ENCODE measurements at places on chromosomes 3 and 15.

DNA sequence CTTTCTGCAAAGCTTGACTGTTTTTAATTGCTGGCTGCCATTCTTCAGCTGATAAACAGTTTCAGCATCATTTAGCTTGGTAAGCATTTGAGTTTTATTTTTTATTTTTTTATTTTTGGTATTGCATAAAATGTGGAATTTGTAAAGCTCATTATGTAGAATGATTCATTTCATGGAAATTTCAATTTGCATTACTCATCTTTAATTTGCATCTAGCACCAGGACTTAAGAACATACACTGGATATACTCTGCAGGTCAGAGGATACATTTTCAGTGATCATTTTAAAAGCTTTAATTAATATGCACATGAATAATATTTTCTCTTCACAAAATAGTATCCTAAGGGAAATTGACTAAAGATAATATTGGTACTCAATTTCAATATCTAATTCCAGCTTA is 732.4 kb upstream of the BCHE start:
- no peak for DNase-seq
- H3K36me3 ChIP-seq: no peaks in the 10 kb centered on the region
- no peaks in the 10 kb centered on the region for H3K4me1 ChIP-seq
- H3K27me3 ChIP-seq: no peaks in the 10 kb centered on the region
- no peak overlapping the region for H3K27ac ChIP-seq

- H3K4me3 ChIP-seq: peak overlapping the region; percentile 60
- no peaks in the 10 kb centered on the region for H3K27me3 ChIP-seq
- peaks cover 14% of the 10 kb centered on the region for H3K4me1 ChIP-seq
- no peaks in the 10 kb centered on the region for H3K36me3 ChIP-seq
These were observed 837 bp downstream of the CACNA2D3 start for GRCh38 chr3:54123003-54123775.

GRCh38 chr3:32531010-32531647 is 28.5 kb upstream of the CMTM6 start:
- DNase-seq: no peak
- H3K27me3 ChIP-seq: no peaks in the 10 kb centered on the region
- H3K4me1 ChIP-seq: no peaks in the 10 kb centered on the region
- no peaks in the 10 kb centered on the region for H3K36me3 ChIP-seq
- no peak overlapping the region for H3K4me3 ChIP-seq
- H3K27ac ChIP-seq: no peak overlapping the region

DNA sequence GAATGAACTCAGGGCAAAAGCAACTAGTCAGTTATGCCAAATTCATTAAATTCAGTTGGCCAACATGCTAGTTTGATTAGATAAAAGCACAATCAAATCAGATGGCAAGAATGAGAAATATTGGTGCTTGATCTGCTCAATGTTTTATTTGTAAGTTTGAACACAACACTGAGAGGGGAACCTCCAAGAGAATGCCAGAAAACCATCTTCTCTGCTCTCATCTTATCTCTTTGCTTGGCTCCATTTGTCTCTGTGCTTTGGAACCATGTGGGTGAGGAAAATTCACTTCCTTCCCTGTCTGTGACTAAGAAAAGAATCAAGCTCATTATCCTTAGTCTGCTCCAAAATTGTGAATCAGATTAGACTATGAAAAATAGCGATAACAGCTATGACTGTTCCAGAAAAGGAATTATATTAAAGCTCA is 43.6 kb upstream of the DCBLD2 start:
- H3K27me3 ChIP-seq: no peaks in the 10 kb centered on the region
- H3K4me3 ChIP-seq: no peak overlapping the region
- no peak for DNase-seq
- no peak overlapping the region for H3K27ac ChIP-seq

- no peak overlapping the region for H3K4me3 ChIP-seq
- H3K27me3 ChIP-seq: no peaks in the 10 kb centered on the region
- DNase-seq: no peak
- no peaks in the 10 kb centered on the region for H3K36me3 ChIP-seq
- H3K4me1 ChIP-seq: peaks cover 65% of the 10 kb centered on the region
- peak overlapping the region; percentile 75 for H3K27ac ChIP-seq
These were observed 13.7 kb upstream of the SEMA3B start for GRCh38 chr3:50255251-50255615.

- H3K27me3 ChIP-seq: no peaks in the 10 kb centered on the region
- DNase-seq: peak; percentile 58
- H3K36me3 ChIP-seq: no peaks in the 10 kb centered on the region
- H3K4me3 ChIP-seq: no peak overlapping the region
- no peak overlapping the region for H3K27ac ChIP-seq
These were observed 111.0 kb downstream of the LRRK1 start for GRCh38 chr15:101029971-101030661.

GRCh38 chr3:33165372-33165771 is 51.6 kb downstream of the CRTAP start:
- H3K27ac ChIP-seq: no peak overlapping the region
- DNase-seq: no peak
- H3K4me1 ChIP-seq: no peaks in the 10 kb centered on the region
- H3K27me3 ChIP-seq: no peaks in the 10 kb centered on the region
- no peak overlapping the region for H3K4me3 ChIP-seq

GRCh38 chr15:99507504-99508310 is 58.1 kb upstream of the MEF2A start:
- DNase-seq: no peak
- H3K4me1 ChIP-seq: peaks cover 19% of the 10 kb centered on the region
- H3K36me3 ChIP-seq: no peaks in the 10 kb centered on the region

- no peaks in the 10 kb centered on the region for H3K4me1 ChIP-seq
- DNase-seq: no peak
- no peaks in the 10 kb centered on the region for H3K27me3 ChIP-seq
- H3K4me3 ChIP-seq: no peak overlapping the region
- no peaks in the 10 kb centered on the region for H3K36me3 ChIP-seq
- H3K27ac ChIP-seq: peak overlapping the region; percentile 36
These were observed 154.1 kb upstream of the LPP start for GRCh38 chr3:187999821-188000220.

GRCh38 chr3:94647131-94647530 is 584.3 kb downstream of the NSUN3 start:
- no peaks in the 10 kb centered on the region for H3K27me3 ChIP-seq
- no peaks in the 10 kb centered on the region for H3K4me1 ChIP-seq
- H3K4me3 ChIP-seq: no peak overlapping the region
- no peaks in the 10 kb centered on the region for H3K36me3 ChIP-seq
- H3K27ac ChIP-seq: no peak overlapping the region
- DNase-seq: no peak

GRCh38 chr3:136671921-136672320 is 80.3 kb downstream of the STAG1 start:
- no peak for DNase-seq
- H3K36me3 ChIP-seq: no peaks in the 10 kb centered on the region
- no peak overlapping the region for H3K27ac ChIP-seq
- peaks cover 23% of the 10 kb centered on the region for H3K4me1 ChIP-seq

DNA sequence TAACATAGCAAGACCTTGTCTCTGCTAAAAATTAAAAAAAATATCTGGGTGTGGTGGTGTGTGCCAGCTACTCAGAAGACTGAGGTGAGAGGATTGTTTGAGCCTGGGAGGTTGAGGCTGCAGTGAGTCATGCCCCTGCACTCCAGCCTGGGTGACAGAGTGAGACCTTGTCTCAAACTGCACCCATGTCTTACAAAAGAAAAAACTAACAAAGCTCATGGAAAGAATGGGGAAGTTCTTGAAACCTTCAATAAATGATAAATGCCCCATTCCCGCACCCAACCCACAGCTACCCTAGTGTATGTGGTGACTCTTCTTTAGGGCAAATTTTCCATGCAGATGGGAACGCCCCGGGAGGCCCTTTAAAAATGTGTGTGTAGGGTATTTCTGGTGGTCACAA is 28.3 kb downstream of the RPLP1 start:
- no peaks in the 10 kb centered on the region for H3K27me3 ChIP-seq
- H3K27ac ChIP-seq: no peak overlapping the region
- no peak for DNase-seq
- H3K4me1 ChIP-seq: peaks cover 6% of the 10 kb centered on the region

DNA sequence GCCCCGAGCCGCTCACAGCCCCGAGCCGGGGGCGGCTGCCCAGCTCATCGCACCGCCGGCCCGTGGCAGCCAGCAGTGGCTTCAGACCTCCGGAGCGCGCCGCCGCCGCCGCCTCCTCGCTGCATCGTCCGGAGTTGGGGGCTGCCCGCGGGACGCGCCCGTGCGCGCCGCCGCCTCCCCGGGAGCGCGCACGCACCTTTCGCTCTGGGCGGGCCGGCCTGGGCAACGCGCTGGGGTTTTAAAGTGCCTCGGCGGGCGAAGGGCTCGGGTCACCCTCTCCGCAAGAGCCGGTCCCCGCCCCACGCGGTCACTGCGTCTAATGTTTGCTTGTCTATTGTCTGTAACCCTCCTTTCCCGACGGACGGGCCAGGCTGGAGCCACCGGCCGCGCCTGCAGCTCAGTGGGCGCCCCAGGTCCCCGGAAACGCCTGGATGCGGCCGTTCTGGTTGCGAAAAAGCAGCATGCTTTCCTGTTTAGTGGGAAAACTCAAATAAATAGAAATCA is at the start of gene RYK:
RYK (minus strand) TSS at position 143 of the 504 bp plus-strand sequence. CDS start 205 bp downstream, outside the sequence.
- H3K27me3 ChIP-seq: no peaks in the 10 kb centered on the region
- H3K27ac ChIP-seq: peak within 1 kb of the TSS; percentile 98
- H3K4me3 ChIP-seq: peak within 1 kb of the TSS; percentile 83
- peaks cover 50% of the 10 kb centered on the region for H3K4me1 ChIP-seq

GRCh38 chr3:70737666-70738290 is 425.3 kb upstream of the MDFIC2 start:
- no peaks in the 10 kb centered on the region for H3K36me3 ChIP-seq
- H3K27ac ChIP-seq: no peak overlapping the region
- H3K27me3 ChIP-seq: no peaks in the 10 kb centered on the region
- H3K4me1 ChIP-seq: no peaks in the 10 kb centered on the region

GRCh38 chr15:100334015-100334414 is 7.8 kb downstream of the ADAMTS17 start:
- peaks cover 12% of the 10 kb centered on the region for H3K4me1 ChIP-seq
- peak; percentile 25 for DNase-seq
- H3K27ac ChIP-seq: no peak overlapping the region
- no peaks in the 10 kb centered on the region for H3K27me3 ChIP-seq

- H3K36me3 ChIP-seq: no peaks in the 10 kb centered on the region
- H3K4me1 ChIP-seq: peaks cover 29% of the 10 kb centered on the region
- no peak overlapping the region for H3K27ac ChIP-seq
- no peak overlapping the region for H3K4me3 ChIP-seq
- H3K27me3 ChIP-seq: no peaks in the 10 kb centered on the region
- DNase-seq: no peak
These were observed 53.4 kb downstream of the LARS2 start for GRCh38 chr3:45441584-45442310.

DNA sequence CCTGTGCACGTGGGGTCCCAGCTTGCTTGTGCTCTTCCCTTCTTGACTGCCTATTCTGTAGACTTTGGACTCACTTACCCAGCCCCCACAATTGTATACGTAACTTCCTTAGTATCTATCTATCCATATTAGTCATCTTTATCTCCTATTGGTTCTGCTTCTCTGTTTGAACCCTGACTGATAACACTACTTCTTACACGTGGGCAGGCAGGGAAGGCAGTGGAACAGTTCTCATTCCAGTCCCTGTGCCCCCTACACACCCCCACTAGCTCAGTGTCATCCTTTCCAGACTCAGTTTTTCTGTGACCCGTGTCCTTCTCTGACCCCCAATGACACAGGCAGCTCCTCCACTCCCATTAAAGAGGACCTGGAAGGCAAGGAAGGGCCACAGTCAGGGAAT is 74.2 kb upstream of the FBN1 start:
- no peaks in the 10 kb centered on the region for H3K36me3 ChIP-seq
- no peak overlapping the region for H3K27ac ChIP-seq
- H3K27me3 ChIP-seq: no peaks in the 10 kb centered on the region
- no peaks in the 10 kb centered on the region for H3K4me1 ChIP-seq
- no peak overlapping the region for H3K4me3 ChIP-seq

GRCh38 chr3:134543113-134543512 is 57.3 kb downstream of the CEP63 start:
- H3K27ac ChIP-seq: no peak overlapping the region
- no peak overlapping the region for H3K4me3 ChIP-seq
- no peaks in the 10 kb centered on the region for H3K27me3 ChIP-seq
- DNase-seq: no peak
- no peaks in the 10 kb centered on the region for H3K4me1 ChIP-seq

DNA sequence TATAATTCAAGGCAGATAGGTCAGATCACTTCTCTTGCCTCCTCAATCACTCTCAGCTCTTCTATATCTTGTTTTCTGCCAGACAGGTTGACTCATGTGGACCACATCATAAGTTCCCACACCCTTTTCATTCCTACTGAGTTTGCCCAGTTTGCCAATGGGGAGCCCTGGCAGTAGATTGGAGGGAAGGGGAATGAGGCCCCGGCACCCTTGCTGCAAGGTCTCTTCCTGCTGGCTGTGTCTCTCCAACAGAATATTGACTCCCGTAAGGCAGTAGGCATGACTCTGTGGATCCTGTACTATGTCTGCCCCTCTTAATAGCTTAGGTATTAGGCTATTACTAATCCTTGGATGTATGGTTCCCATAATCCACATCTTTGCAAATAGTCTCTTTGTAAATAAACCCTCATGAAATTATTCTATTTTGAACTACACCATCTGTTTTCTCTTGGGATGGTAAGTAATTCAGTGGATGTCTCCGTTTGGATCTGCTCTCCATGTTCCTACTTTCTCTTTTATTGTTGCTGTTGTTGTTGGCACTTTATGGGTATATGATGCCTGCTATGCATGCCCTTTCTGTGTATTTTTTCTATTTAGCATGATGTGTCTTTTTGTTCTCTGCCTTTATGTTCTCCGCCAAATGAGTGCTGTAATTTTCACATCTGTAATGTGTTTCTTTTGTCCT is 65.5 kb upstream of the DCBLD2 start:
- H3K4me3 ChIP-seq: no peak overlapping the region
- no peaks in the 10 kb centered on the region for H3K27me3 ChIP-seq

GRCh38 chr3:150469031-150469930 is 61.2 kb downstream of the TSC22D2 start:
- no peaks in the 10 kb centered on the region for H3K36me3 ChIP-seq
- peaks cover 6% of the 10 kb centered on the region for H3K4me1 ChIP-seq

DNA sequence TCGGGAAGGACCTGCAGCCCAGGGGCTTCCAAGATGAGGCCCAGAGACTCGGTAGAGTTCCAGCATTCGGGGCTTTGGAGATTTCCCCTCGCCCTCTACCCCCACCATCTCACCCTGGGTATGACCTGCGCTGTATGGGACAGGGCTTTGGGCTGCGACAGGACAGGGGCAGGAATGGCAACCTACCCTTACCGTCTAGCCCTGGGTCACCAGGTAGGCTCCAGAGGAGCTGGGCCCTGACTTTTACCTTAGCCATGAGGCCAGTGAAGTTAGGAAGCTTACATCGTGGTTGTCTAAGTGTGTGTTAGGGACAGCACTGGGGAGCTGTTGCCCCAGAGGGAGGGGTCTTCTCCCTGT is 683 bp downstream of the PPM1M start:
- H3K27ac ChIP-seq: peak overlapping the region; percentile 91
- DNase-seq: no peak
- H3K4me1 ChIP-seq: peaks cover 30% of the 10 kb centered on the region
- H3K36me3 ChIP-seq: peaks cover 12% of the 10 kb centered on the region

GRCh38 chr3:131009698-131010097 is 16.9 kb downstream of the ASTE1 start:
- no peak overlapping the region for H3K27ac ChIP-seq
- peaks cover 35% of the 10 kb centered on the region for H3K36me3 ChIP-seq
- no peak for DNase-seq
- H3K4me1 ChIP-seq: no peaks in the 10 kb centered on the region
- H3K4me3 ChIP-seq: no peak overlapping the region
- no peaks in the 10 kb centered on the region for H3K27me3 ChIP-seq

- peak; percentile 28 for DNase-seq
- no peaks in the 10 kb centered on the region for H3K36me3 ChIP-seq
- H3K4me1 ChIP-seq: no peaks in the 10 kb centered on the region
- H3K27ac ChIP-seq: no peak overlapping the region
- no peaks in the 10 kb centered on the region for H3K27me3 ChIP-seq
These were observed 73.9 kb upstream of the CHRNB4 start for GRCh38 chr15:78714890-78715289.
